ENCODE measurements at places on chromosomes 3 and 15.
A peak's percentile ranks its signal among the peaks of the same experiment; 100 is the strongest.

GRCh38 chr3:131714585-131715220 is 211.9 kb upstream of the MRPL3 start:
- DNase-seq, result no peak

DNA sequence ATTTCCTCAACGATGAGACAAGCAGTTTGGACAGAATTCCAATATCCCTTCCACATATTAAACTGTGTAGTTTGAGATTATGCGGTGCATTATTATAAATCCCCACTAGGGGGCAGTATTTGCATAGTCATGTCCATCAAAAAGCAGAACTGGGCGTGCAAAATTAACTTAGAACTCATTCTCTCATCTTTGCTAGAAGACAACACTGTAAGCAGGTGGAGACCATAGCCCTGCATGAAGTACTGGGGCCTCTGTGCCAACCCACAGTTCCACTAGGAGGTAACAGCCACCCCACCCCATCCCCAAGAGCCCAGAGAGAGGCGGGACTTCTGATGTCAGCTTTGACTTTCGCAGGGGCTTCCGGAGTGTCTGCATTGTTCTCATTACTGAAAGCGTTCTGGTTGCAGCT is 106.6 kb upstream of the TMC3 start:
- peak; percentile 78 for DNase-seq

DNA sequence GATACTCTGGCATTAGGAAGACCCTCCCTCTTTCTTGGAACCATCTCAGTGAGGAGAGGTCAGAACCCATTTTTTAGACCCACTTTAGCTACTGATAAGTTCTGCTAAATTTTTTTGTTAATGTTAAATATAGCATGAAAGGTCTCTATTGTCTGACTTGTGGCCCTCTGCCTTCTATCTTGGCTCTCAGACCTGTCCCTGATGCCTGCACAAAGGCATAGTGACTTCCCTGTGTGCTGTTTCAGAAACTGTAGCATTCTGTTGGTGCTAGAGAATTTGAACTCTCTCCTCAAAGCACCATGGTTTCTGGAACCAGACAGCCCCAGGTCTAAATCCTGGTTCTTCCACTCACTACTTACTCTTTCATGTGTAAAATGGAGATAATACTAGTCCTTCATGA is 15.4 kb downstream of the MAPKBP1 start:
- DNase-seq, result no peak

GRCh38 chr3:25571285-25571684 is 93.4 kb downstream of the TOP2B start:
- no peak for DNase-seq

- no peak for DNase-seq
These were observed 36.2 kb upstream of the SLC6A6 start for GRCh38 chr3:14366248-14366647.

- no peak for DNase-seq
These were observed 44.0 kb downstream of the CHSY1 start for GRCh38 chr15:101207867-101208288.

DNA sequence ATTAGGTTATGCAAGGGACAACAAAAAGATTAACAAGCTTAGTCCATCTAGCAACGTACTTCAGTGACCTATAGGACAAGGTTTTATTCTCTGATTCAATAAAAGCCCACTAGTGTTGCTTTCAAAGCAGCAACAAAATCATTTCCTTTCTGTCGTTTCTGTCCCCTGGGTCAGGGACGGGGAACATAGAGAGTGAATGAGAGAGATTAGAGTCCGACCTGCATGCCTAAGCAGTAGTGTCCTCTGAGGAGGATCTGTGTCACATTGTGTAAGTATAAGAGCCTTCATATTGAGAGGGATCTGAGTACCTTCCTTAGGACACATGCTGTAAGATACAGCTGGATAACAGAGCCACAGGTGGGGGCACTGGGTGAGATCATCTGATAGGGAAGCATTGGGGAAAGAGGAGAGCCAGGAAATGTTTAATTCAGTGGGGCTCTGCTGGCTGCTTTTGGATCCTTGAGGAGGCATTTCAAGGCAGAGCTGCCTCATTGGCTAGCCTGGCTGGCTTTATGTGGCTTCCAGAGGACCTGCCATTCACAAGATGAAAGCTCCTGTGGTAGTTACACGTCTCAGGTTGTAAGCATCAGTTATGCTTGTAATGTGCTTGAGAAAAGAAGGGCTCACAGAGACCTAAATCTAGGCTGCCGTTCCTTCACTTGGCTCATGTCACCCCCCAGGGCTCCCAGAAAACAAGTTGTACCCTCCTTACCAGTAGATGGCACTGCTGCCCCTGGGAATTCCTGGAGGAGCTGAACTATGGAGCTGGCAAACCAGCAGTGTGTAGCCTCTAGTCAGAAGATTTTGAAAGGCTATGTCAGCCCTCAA is 2.7 kb downstream of the TMEM108 start:
- peak; percentile 92 for DNase-seq

GRCh38 chr15:43880406-43881194 is 53.8 kb downstream of the WDR76 start:
- no peak for DNase-seq

DNA sequence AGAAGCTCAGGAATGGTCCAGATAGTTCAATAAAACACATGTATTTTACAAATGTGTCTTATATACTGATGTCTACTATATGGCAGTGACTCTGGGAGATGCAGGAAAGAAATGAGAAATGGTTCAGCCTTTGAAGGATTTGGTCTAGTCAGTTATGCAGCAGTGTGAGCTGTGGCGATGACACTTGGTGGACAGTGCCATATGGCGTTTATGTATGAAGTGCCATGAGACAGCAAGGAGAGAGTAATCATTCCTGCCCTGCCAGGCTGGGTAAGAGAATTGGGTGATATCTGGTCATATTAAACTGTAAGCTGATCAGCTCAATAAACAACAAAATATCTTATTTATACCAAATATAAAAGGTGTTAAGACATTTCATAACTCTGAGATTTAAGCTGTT is 47.6 kb upstream of the ANP32A start:
- no peak for DNase-seq

Data from myocyte (in vitro differentiated cells).